Aorta (tissue), 5 donors: ENCODE measurements at places on chromosomes 5 and 9.

DNA sequence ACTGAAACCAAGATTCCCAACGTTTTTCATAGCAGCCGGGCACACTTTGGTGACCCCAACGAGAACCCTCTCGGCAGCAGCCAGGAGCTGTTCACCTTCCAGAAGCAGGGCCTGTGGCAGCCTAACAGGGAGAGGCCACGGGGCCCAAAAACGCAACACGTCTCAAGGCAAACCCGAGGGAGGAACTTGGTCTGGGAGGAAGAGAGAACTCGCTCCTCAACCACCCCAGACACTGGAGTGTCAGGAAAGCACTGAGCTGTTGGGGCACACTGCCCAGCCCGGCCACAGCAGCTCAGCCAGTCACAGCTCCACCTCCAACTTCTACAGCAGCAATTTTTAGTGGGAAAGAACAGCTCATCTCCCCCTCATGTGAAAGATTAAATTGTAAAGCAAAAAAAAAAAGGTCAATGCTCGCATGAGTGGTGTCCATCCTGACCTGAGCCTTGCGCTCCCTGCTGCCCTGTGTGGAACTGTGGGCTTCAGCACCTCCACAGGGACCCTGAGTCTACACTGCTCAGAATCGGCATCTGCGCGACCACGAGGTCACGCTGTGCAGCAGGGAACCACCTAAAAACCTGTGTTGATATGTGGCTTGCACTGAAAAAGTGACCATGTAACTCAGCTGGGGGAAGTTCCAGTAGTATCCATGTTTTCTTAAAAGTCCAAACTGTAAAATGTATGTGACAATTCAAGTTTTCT, 55.0 kb downstream of the IPPK start:
- no peaks in the 10 kb centered on the region for H3K27me3 ChIP-seq
- H3K4me3 ChIP-seq, result no peak overlapping the region
- no peak overlapping the region for H3K27ac ChIP-seq
- no peaks in the 10 kb centered on the region for H3K4me1 ChIP-seq
- H3K36me3 ChIP-seq, result no peaks in the 10 kb centered on the region
- DNase-seq, result no peak

DNA sequence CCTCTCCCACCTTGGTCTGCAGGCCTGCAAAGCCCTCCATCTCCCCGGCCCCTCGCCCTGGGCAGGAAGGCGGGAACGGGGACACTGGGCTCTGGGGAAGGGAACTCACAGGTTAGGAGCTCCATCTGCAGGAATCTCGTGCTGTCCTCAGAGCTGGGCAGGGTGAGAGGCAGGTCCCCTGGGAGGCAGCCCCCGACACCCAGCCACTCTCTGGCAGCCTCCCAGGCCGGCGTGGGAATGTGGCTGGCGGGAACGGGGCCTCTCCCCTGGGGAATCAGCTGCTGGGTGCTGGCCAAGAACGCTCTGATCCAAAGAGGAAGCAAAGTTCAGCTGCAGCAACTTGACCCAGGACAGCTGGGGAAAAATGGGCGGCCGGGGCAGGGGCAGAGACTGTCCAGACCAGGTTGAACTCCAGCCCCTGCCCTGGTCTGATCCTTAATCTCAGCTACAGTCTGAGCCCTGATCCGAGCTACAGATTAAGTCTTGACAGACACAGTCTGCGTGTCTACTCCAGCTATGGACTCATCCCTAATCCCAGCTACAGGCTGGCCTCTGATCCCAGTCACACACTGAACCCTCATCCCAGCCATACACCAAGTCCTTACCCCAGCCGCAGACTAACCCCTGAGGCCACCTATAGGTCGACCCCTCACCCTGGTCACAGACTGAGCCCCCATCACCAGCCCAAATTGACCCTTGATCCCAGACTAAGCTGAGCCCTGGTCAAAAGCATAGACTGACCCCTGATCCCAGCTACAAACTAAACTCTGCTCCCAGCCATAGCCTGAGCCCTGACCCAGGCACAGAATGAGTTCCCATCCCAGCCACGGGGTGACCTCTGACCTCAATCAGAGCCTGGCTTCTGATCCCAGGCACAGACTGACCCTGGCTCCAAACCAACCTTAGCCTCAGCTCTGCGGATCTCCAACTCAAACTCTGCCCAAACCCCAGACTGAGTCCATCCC, 37.3 kb upstream of the EGFL7 start:
- DNase-seq, result peak; percentile 92
- H3K27ac ChIP-seq, result no peak overlapping the region
- no peaks in the 10 kb centered on the region for H3K4me1 ChIP-seq
- H3K4me3 ChIP-seq, result no peak overlapping the region
- H3K27me3 ChIP-seq, result no peaks in the 10 kb centered on the region

GRCh38 chr5:55895346-55895745, 44.2 kb downstream of the IL31RA start:
- H3K36me3 ChIP-seq, result peaks cover 1% of the 10 kb centered on the region
- H3K27me3 ChIP-seq, result no peaks in the 10 kb centered on the region
- no peak overlapping the region for H3K27ac ChIP-seq
- H3K4me3 ChIP-seq, result no peak overlapping the region

GRCh38 chr5:145689235-145689634, 145.9 kb downstream of the PRELID2 start:
- DNase-seq, result no peak
- H3K27me3 ChIP-seq, result no peaks in the 10 kb centered on the region
- no peak overlapping the region for H3K4me3 ChIP-seq
- no peaks in the 10 kb centered on the region for H3K4me1 ChIP-seq
- H3K27ac ChIP-seq, result no peak overlapping the region
- no peaks in the 10 kb centered on the region for H3K36me3 ChIP-seq

GRCh38 chr5:9513827-9514226, 32.0 kb downstream of the SEMA5A start:
- peaks cover 2% of the 10 kb centered on the region for H3K4me1 ChIP-seq
- no peaks in the 10 kb centered on the region for H3K27me3 ChIP-seq
- no peak overlapping the region for H3K4me3 ChIP-seq
- DNase-seq, result no peak
- no peak overlapping the region for H3K27ac ChIP-seq

- no peak overlapping the region for H3K4me3 ChIP-seq
- H3K27me3 ChIP-seq, result no peaks in the 10 kb centered on the region
- no peaks in the 10 kb centered on the region for H3K36me3 ChIP-seq
- no peak overlapping the region for H3K27ac ChIP-seq
- no peaks in the 10 kb centered on the region for H3K4me1 ChIP-seq
These were observed 150.1 kb downstream of the RNF180 start for GRCh38 chr5:64315778-64316177.

DNA sequence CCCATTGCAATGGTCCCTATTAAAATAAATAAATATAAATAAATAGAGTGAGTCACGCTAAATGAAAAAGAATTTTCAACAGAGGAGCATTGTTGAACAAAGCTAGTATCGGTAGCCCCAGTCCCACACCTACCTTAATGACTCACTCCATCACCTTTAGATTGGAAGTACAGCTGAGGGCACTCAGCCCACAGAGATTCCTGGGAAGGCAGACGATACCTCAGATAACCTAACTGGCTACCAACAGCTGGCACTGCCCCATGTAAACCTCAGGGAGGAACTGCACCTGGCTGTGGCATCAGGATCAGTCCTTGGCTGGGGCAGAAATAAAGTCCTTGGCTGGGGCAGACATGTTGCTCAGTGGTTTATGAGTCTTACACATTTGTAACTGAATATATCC, 49.3 kb downstream of the SPRY4 start:
- H3K27me3 ChIP-seq, result no peaks in the 10 kb centered on the region
- H3K36me3 ChIP-seq, result no peaks in the 10 kb centered on the region
- H3K27ac ChIP-seq, result no peak overlapping the region
- H3K4me3 ChIP-seq, result no peak overlapping the region
- no peaks in the 10 kb centered on the region for H3K4me1 ChIP-seq

DNA sequence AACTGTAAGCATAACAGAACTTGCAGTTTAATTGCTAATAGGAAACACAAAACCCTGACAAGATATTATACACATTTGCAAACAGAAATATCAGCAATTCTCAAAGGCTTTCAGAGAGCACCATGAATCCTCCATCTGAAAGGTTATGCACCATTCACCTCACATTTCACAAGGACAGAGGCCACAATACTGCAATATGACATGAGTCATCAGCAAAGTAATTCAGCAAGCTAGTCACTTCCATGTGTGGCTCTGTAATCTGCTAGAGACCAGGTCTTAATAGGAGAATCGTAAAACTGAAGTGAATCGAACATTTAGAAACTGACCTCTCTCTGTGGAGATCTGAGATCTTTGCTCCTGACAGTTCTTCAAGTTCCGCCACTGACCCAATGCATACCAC, 28.3 kb downstream of the IARS1 start:
- no peak for DNase-seq
- no peaks in the 10 kb centered on the region for H3K4me1 ChIP-seq
- H3K4me3 ChIP-seq, result no peak overlapping the region
- H3K36me3 ChIP-seq, result peaks cover 23% of the 10 kb centered on the region

DNA sequence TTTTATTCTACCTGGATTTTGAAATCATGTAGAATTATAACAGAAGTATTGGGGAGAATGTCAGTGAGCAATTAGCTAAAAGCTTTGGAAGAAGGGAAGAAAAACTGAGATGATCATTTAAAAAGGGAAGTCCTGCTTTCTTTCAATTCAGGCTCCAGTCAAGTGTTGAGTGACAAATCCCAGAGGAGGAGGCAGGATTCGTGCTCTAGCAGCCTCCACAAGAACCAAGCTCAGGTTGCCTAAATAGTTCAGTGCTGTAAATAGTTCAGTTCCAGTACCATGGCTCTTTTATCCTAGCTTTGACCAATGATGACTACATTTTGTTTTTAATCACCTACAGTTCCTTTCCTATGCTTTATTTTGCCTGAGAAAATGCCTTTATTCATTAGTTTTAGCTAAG, 204.9 kb upstream of the NREP start:
- H3K4me3 ChIP-seq, result no peak overlapping the region
- H3K36me3 ChIP-seq, result no peaks in the 10 kb centered on the region
- H3K27ac ChIP-seq, result no peak overlapping the region
- no peaks in the 10 kb centered on the region for H3K4me1 ChIP-seq
- no peaks in the 10 kb centered on the region for H3K27me3 ChIP-seq

- DNase-seq, result no peak
- no peak overlapping the region for H3K27ac ChIP-seq
- no peak overlapping the region for H3K4me3 ChIP-seq
- no peaks in the 10 kb centered on the region for H3K36me3 ChIP-seq
- H3K4me1 ChIP-seq, result no peaks in the 10 kb centered on the region
- no peaks in the 10 kb centered on the region for H3K27me3 ChIP-seq
These were observed 240.1 kb downstream of the TRPM3 start for GRCh38 chr9:70881333-70881732.

DNA sequence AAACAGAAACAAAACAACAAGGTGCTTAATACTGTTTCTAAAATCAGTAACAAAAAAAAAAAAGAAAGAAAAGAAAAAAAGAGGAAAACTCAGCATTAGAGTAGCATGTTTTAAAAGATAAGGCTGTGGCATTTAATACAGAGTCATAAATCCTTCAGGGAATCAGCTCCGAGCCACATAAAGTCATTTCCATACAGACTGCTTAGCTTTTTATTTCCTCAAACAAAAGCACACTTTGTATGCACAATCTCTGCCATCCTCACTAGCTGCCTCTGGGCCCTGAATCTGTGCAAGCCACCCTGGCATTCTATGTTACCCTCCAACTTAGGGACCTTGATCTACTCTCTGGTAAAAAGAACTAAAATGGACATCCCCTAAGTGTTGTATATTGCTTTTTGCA, 87.6 kb downstream of the SEMA6A start:
- peaks cover 1% of the 10 kb centered on the region for H3K27me3 ChIP-seq
- no peaks in the 10 kb centered on the region for H3K36me3 ChIP-seq
- H3K4me1 ChIP-seq, result no peaks in the 10 kb centered on the region
- H3K4me3 ChIP-seq, result no peak overlapping the region

DNA sequence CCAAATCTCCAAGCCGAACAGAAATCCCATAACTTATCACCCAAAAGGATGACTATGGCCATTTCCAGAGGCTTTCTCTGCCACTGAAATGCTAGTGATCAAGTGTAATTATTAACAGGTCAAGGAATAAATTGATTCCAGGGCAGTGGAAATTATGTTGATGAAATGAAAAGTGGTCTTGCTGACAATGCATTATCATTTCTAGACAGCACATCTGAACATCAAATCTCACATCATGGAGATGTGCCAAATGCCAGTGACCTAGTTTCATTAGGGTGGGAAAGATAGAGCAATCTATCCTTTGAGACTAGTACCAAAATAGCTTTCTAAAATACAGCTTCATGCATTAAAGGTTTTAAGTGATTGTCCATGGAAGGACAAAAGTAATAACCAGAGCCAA, 86.1 kb downstream of the AUH start:
- no peak overlapping the region for H3K27ac ChIP-seq
- no peaks in the 10 kb centered on the region for H3K27me3 ChIP-seq
- no peak overlapping the region for H3K4me3 ChIP-seq

GRCh38 chr5:77946381-77947040, 170.4 kb upstream of the TBCA start:
- DNase-seq, result no peak
- H3K27ac ChIP-seq, result no peak overlapping the region
- no peaks in the 10 kb centered on the region for H3K4me1 ChIP-seq

DNA sequence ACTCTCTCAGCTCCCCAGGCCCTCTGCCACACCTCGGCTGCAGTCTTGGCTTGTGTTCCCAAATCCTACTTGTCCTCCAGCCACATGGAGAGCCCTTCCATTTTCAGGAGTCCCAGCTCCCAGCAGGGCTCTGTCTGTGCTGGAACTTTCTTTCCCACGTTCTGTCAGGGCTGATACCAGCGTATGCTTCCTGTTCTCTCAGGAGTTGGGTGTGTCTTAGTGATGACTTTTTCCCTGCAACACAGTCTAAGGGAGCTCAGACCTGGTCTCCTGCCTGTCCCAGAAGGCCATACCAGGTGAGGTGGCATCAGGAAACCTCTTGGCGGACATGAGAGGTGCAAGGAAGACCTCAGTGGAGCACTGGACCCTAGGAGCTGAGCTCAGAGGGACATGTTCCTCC, 226.5 kb downstream of the HSPA4 start:
- H3K27me3 ChIP-seq, result no peaks in the 10 kb centered on the region
- no peaks in the 10 kb centered on the region for H3K36me3 ChIP-seq
- no peak for DNase-seq
- no peak overlapping the region for H3K4me3 ChIP-seq
- H3K27ac ChIP-seq, result no peak overlapping the region

DNA sequence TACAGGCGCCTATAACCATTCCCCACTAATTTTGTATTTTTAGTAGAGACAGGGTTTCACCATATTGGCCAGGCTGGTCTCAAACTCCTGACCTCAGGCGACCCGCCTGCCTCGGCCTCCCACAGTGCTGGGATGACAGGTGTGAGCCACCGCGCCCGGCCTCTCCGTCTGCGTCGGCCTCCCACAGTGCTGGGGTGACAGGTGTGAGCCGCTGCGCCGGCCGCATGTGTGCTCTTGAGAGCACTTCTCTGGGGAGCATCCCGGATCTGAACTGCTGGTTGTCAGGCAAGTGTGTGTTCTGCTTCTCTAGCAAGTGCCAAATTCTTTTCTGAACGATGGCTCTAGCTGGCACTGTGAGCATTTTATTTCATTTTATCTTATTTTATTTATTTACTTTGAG, 3.7 kb upstream of the ENTPD2 start:
- no peaks in the 10 kb centered on the region for H3K36me3 ChIP-seq
- no peaks in the 10 kb centered on the region for H3K27me3 ChIP-seq
- H3K4me1 ChIP-seq, result no peaks in the 10 kb centered on the region
- H3K27ac ChIP-seq, result no peak overlapping the region
- no peak for DNase-seq
